ENCODE measurements at places on chromosomes 3 and 15. TPM values are rescaled to one million over a fixed set of nuclear protein-coding genes. Genes with fewer than 3 reads are reported as not detected.

DNA sequence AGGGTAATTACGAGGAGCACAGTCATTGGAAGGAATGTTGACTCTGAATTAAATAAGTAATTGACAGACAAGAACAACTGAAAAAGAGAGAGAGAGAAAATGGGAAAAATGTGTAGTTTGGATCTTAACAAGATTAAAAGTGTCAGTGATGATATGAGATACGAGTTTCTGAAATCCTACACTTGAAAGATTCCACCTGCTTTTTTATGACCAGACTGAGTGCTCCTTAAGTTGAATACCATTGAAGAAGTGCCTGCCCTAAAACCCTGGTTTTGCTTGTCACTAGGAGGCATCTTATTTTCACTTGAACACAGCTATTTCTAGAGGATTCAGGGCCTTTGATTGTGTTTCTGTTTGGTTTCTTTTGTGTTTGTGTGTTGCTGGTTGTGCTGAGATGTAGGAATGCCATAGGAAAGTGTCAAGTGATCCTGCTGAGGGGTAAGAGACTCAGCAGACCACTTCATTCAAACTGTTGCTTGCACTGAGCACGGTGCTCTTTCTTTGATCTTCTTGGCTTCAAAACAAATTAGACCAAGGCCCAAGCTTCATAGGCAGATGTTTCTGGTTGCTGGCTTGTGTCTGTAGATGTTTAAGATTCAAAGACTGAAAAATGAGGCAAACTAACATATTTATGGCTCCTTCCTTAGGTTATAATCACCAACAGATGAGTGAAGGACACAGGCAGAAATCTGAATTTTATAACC, 17.2 kb upstream of the ABHD10 start:
- no peak for DNase-seq

DNA sequence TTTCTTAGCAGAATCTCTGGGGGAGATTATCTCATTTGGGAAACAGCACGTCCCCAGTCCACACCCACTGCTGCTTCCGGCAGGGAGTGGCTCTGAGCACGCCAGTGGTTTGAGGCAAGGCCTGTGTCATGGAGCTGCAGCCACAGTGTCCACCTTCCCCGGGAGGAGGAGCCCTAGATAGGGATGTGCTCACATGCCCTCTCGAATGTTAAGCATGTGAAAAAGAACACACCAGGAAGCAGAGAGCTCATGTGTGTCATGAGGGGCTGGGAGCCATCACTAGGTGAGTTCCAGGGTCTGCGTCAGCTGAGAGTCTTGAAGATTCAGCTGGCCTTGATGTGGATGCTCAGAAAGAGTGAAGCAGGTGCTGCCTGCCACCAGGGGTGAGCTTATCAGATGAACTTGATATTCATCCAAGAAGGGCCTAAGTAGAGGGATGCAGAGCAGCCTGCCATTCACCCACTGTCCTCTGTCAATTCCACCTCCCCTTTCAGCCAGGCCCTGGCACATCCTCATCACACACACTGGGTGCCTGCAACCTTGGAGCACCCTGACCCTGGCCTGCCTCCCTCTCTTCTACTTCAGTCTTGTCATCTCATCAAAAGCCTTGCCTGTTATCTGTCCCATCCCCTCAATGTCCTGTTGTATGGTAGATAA, 16.3 kb downstream of the ITGA11 start:
- no peak for DNase-seq

DNA sequence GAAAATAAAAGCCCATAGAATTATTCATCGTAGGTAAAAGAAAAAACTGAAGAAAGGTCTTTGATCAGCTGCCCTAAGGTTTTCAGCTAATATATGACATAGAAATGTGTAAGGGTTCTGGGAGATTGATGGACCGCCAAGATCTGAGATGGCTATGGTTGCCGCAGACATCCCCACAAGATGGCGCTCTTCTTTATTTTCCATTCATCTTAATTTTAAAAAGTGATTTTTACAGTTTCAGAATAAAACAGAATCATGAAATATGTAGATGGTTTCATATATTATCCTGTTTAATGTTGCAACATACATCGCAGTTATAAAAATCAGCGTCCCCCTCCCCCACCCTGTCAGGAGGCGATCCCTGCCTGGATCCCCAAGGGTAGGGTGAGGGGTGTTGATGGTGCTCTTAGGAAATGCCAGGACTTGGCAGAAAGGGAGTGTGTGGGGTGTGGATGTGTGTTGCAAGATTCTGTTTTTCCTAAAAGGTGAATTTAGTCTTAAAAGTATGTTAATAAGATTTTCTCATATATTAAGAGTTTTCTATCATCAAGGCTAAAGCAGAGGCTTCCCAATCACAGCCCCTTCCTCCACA, 68.8 kb downstream of the ANXA2 start:
- DNase-seq = no peak

- DNase-seq = no peak
Measured at GRCh38 chr15:78830514-78831228, 19.4 kb upstream of the ADAMTS7 start.

DNA sequence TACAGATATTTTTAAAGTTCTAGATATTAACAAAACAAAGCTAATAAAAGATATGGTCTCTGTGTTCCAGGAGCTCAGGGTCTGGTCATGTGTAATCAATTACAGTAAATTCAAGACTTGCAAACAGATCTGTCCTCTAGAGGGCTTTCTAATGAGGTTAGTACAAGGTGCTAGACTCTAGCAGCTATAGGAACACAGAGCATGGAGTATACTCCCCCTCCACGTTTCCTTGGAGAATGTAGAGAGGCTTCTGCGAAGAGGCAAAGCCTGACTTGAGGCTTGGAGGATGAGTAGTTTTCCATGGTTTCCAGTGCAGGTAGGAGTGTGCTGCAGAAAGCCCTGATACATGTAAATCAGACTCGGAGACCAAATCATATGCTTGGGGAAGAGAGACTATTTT, 32.7 kb upstream of the DLG1 start:
- DNase-seq = no peak

DNA sequence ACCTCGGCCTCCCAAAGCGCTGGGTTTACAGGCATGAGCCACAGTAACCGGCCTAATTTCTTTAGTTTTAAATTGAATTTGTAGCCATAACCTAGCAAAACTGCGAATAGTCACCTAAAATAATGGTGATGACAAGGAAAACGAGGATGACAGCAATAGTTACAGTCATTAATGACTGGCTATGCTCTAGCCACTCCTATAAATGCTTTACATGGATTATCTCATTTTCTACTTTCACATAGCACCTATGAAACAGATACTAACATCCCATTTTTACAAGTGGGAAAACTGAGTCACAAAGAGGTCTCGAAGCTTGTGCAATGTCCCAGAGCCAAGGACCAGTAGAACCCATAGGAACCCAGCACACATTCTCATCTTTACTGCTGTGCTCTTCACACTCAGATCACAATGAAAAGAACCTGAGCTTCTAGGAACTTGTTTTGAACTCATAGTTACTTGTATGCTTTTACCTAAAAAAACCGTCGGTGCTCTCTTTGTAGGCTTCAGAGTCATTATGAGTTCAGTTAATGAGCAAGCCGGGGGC, 39.4 kb downstream of the FBXL22 start:
- DNase-seq = no peak

SLC24A5 gene
- not detected for total RNA-seq

TMC3 gene
- 0.32 TPM for total RNA-seq
